ENCODE measurements at places on chromosomes 16 and 17. TPM values are rescaled to one million over a fixed set of nuclear protein-coding genes. Genes with fewer than 3 reads are reported as not detected.

Gene SCGB1C2
- total RNA-seq: not detected

Gene SCPEP1
- 64.0 TPM for total RNA-seq

Gene SLC9A5
- total RNA-seq: 1.1 TPM

Gene PLCG2
- total RNA-seq: 50.7 TPM

Gene FAM83G
- total RNA-seq: 8.0 TPM

Gene USH1G
- 0.22 TPM for total RNA-seq

Gene DHX38
- 60.9 TPM for total RNA-seq

DNA sequence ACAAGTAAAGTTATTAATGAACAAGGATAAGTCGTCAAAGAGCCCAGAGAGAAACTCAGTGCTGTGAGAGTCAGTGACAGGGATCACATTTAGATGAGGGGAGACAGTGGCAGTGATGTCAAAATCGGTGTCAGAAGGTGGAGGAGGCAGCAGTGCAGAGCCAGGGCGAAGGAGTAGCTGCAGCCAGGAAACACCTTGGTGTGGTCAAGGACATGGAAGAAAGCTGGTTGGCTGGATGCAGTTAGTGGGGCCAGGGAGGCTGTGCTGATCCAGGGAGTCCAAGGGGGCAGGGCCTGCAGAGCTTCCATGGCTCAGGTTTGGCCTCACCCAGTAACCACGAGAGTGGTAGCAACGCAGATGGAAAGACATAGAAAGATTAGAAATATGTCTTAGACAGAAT is 50.7 kb upstream of the ADORA2B start:
- no peaks in the 10 kb centered on the region for H3K36me3 ChIP-seq
- H3K4me3 ChIP-seq: no peak overlapping the region
- no peaks in the 10 kb centered on the region for H3K4me1 ChIP-seq
- DNase-seq: no peak
- no peaks in the 10 kb centered on the region for H3K27me3 ChIP-seq
- no peak overlapping the region for H3K27ac ChIP-seq

DNA sequence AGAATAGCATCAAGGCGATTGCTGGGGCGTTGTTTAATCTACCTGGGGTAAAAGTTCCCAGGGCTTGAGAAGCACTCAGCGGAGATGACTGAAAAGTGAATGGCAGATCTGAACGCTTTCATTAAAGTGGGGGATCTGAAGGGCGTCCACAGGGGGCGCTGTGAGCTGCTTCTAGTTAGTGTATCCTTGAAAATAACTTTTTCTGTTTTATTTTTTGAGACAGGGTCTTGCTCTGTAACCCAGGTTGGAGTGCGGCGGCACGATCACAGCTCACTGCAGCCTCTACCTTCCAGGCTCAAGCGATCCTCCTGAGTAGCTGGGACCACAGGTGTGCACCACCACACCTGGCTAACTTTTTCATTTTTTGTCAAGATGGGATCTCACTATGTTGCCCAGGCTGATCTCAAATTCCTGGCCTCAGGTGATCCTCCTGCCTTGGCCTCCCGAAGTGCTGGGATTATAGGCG is 360.4 kb downstream of the SEC14L1 start:
- no peaks in the 10 kb centered on the region for H3K27me3 ChIP-seq
- H3K4me1 ChIP-seq: no peaks in the 10 kb centered on the region
- H3K4me3 ChIP-seq: no peak overlapping the region
- H3K36me3 ChIP-seq: peaks cover 4% of the 10 kb centered on the region

GRCh38 chr16:70290949-70291519 is 1.7 kb upstream of the AARS1 start:
- no peak for DNase-seq
- H3K4me3 ChIP-seq: no peak overlapping the region
- no peaks in the 10 kb centered on the region for H3K36me3 ChIP-seq
- no peak overlapping the region for H3K27ac ChIP-seq
- no peaks in the 10 kb centered on the region for H3K27me3 ChIP-seq

- no peak overlapping the region for H3K27ac ChIP-seq
- DNase-seq: no peak
- peaks cover 24% of the 10 kb centered on the region for H3K4me1 ChIP-seq
- H3K36me3 ChIP-seq: no peaks in the 10 kb centered on the region
- H3K27me3 ChIP-seq: no peaks in the 10 kb centered on the region
- H3K4me3 ChIP-seq: no peak overlapping the region
Measured at GRCh38 chr16:81633680-81634379, 145.3 kb upstream of the PLCG2 start.

- no peaks in the 10 kb centered on the region for H3K4me1 ChIP-seq
- no peak overlapping the region for H3K4me3 ChIP-seq
- peak; percentile 27 for DNase-seq
Measured at GRCh38 chr16:84043486-84044117, 1.0 kb upstream of the SLC38A8 start.

Data from kidney (tissue), 22 donors.